ENCODE measurements at places on chromosomes 5 and 9.

DNA sequence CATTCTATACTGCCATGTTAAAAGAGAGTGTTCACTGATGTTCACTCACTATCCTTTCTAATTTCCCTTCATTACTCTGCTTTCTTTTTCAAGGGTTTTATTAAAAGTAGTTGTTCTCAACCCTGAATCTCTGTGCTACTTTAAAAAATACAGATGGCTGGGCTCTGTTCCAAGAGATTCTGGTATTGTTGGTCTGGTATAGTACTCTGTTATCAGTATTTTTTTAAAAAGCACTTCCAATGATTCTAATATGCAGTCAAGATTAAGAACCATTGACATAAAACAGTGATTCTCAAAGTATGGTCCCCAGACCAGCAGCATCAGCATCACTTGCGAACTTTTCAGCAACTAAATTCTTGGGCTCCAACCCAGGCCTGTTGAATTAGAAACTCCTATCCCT, 77.0 kb upstream of the STARD4 start:
- no peak for DNase-seq

GRCh38 chr5:126139086-126139485, 284.1 kb upstream of the GRAMD2B start:
- no peak for DNase-seq

DNA sequence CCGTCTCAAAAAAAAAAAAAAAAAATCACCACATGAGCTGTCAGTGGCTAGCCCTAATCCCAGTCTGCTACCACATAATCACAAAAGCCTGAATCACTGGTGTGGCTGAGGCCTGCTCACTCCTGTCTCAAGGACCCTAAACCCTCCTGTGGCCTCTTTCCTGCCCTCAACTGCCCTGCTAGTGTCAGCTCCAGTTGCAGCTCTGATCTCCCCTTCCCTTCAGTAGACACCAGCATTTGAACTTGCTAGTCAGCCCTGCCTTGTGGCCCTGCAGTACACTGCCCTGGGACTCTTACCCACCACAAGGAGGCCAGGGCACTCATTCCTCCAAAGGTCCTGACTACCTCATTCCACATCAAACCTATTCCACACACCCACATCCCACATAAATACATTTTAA, 9.5 kb upstream of the P4HA2 start:
- no peak for DNase-seq

DNA sequence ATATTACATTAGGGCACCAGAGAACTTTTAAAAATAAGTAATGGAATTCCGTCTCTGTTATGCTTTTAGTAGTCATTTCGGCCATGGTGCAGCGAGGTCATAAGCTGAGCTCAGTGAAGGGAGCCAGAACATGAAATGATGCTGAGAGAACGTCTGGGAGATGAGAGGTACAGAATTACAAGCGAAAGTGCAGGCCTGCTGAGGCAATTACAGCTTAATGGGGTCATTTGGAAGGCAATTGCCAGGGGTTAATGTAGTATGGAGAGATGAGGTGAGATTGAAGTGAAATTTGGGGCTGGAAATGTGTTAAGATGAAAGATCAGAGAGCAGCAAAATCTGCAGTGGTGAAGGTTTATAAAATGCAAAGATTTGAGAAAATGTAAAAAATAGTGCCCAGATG, 96.5 kb downstream of the PBX3 start:
- DNase-seq = no peak
